ENCODE measurements at places on chromosomes 1 and 21.

DNA sequence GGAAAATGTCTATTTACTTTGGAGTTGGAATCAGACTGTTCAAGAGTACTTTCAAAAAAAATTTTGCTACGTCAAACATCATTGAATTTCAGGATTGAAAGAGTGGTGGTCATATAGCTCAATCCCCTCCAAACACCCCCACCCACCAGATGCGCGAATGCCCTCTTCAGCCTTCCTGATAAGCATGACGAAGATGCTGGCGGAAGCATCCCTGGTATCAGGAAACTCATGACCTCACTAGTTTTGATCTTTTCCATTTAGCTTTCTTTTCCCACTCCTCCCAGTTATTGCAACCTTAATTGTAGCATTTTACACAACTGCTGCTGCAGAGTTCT lies 104.4 kb downstream of the LEPR start:
- DNase-seq = no peak

GRCh38 chr1:206923009-206923960 lies 1.5 kb upstream of the FCMR start:
- DNase-seq = no peak

- DNase-seq = peak; percentile 7
Observed at GRCh38 chr1:65630855-65631254, 161.8 kb upstream of the PDE4B start.

- DNase-seq = peak; percentile 7
Observed at GRCh38 chr1:84571150-84571535, 3.1 kb downstream of the CTBS start.

DNA sequence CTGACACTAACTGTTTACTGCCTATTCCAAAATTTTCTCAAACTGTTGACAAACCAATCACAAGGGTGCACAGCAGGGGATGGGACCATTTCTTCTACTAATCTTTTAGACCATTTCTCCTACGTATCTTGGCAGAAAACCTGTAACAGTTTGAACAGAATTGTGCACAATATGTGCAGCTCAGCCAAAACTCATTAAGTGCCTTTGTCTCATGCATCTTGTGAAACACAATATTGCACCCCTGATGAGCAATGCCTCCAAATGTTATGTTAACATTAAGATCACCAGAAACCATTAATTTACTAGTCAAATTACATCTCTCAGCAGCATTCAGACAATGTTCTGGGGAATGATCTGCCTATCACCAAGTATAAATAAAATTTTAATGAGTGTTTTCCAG lies 247.5 kb downstream of the NRIP1 start:
- no peak for DNase-seq

- no peak for DNase-seq
Observed at GRCh38 chr1:201591981-201592380, 53.1 kb downstream of the NAV1 start.

Measured in HS-27A (cell line).